ENCODE measurements at places on chromosomes 4 and X.

GRCh38 chrX:57952320-57952678, 42.0 kb upstream of the ZXDA start:
- DNase-seq, result no peak

DNA sequence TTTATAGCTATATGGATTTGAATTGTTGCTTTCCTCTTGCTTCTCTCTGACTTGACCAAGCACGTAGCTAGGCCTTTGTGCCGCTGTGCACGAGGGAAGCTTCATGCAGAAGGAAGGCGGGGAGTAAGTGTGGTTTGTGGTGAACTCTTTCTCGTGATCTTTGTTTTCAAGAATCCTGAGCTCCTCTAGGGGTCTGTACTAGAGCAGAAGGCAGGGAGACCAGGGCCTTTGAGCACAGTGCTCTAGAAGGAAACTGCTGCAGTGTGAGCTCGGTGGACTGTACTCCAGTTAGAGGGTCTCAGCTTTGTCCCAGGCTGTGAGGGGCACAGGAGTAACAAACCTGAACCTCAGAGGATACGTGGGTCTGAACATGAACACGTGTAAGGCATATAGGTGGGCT, 49.0 kb downstream of the AGA start:
- DNase-seq, result no peak

DNA sequence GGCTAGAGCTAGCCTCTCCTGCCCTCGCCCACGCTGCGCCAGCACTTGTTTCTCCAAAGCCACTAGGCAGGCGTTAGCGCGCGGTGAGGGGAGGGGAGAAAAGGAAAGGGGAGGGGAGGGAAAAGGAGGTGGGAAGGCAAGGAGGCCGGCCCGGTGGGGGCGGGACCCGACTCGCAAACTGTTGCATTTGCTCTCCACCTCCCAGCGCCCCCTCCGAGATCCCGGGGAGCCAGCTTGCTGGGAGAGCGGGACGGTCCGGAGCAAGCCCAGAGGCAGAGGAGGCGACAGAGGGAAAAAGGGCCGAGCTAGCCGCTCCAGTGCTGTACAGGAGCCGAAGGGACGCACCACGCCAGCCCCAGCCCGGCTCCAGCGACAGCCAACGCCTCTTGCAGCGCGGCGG, at the start of gene AR:
Gene AR, plus strand, starts transcription at position 204 of the 400 bp plus-strand sequence. CDS start 1,126 bp downstream, outside the sequence.
- DNase-seq, result no peak

DNA sequence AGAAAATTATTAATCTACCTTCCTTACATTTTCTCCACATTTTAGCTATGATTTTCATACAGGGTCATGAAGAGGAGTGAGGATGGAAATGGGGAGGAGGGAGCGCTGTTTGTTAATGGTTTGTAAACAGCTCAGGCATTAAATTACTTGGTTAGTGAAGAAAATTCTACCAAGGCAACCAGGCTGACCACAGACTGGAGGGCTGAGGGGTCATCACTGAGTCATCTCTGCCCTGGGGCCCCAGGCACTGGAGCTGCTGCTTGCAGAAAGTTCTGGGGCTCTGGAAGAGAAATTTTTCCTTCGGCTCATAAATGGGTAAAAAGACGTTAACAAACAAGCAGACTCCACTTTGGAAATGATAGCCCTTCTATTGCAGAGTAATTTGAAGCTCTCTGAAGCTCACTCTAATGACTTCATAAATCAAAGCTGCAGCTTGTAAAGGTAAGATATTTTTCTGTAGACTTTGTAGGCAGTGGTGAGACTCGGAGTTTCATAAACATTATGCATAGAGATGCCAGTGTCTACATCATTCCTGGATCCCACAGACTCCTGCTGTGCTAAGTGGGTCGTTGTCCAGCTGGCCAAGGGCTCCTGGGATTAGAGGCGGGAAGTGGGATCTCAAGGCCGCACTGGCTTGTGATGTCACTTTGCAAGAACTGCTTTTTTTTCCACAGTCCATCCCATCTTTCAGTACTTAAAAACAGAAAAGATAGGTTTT, 159.6 kb downstream of the PTTG2 start:
- DNase-seq, result no peak
